ENCODE measurements at places on chromosomes 6 and 20. TPM values are rescaled to one million over a fixed set of nuclear protein-coding genes. Genes with fewer than 3 reads are reported as not detected.

The TSBP1 gene
- polyA plus RNA-seq = not detected

The RAET1G gene
- 0.32 TPM for polyA plus RNA-seq

The USP49 gene
- polyA plus RNA-seq = 2.0 TPM

The LPA gene
- polyA plus RNA-seq = not detected

The TRIM40 gene
- polyA plus RNA-seq = not detected

The CHD6 gene
- 3.0 TPM for polyA plus RNA-seq

The SCRT2 gene
- polyA plus RNA-seq = not detected

The ANKRD66 gene
- polyA plus RNA-seq = not detected

DNA sequence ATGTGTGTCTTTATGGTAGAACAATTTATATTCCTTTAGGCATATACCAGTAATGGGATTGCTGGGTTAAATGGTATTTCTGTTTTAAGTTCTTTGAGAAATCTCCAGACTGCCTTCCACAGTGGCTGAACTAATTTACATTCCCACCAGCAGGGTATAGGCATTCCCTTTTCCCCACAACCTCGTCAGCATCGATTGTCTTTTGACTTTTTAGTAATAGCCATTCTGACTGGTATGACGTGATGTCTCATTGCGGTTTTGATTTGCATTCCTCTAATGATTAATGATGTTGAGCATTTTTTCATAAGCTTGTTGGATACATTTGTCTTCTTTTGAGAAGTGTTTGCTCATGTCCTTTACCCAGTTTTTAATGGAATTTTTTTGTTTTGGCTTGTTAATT lies 5.3 kb upstream of the TASP1 start:
- no peak for DNase-seq
- no peak overlapping the region for H3K4me3 ChIP-seq
- no peak overlapping the region for H3K27ac ChIP-seq

DNA sequence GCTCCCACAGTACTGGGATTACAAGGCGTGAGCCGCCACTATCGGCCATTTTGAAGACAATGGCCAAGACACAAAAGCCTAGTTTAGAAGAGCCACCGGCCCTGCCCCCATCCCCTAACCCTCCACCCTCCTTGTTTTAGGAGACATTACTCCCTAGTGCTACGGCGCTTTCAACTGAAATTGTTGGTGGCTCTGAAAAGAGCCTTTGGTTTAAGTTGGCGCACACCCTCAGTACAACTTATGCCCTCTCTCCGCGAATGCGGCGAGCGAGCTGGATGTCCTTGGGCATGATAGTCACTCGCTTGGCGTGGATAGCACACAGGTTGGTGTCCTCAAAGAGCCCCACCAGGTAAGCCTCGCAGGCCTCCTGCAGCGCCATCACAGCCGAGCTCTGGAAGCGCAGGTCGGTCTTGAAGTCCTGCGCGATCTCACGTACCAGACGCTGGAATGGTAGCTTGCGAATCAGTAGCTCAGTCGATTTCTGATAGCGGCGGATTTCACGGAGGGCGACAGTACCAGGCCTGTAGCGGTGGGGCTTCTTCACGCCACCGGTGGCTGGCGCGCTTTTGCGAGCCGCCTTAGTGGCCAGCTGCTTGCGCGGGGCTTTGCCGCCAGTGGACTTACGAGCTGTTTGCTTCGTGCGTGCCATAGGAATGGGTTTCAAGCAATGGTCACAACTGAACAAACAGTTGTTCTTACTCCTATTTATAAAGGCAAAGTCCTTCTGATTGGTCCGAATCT lies 114.9 kb upstream of the BTN3A2 start:
- H3K27me3 ChIP-seq = peaks cover 79% of the 10 kb centered on the region
- DNase-seq = peak; percentile 39
- H3K36me3 ChIP-seq = no peaks in the 10 kb centered on the region
- H3K4me3 ChIP-seq = peak overlapping the region; percentile 35

- no peaks in the 10 kb centered on the region for H3K4me1 ChIP-seq
- no peaks in the 10 kb centered on the region for H3K36me3 ChIP-seq
- no peaks in the 10 kb centered on the region for H3K27me3 ChIP-seq
- no peak overlapping the region for H3K27ac ChIP-seq
- DNase-seq = no peak
Measured at GRCh38 chr6:127299522-127300240, 33.0 kb downstream of the RNF146 start.

- no peaks in the 10 kb centered on the region for H3K27me3 ChIP-seq
- H3K4me1 ChIP-seq = no peaks in the 10 kb centered on the region
- H3K36me3 ChIP-seq = no peaks in the 10 kb centered on the region
- H3K27ac ChIP-seq = no peak overlapping the region
- H3K4me3 ChIP-seq = no peak overlapping the region
Measured at GRCh38 chr6:113813142-113813541, 44.0 kb upstream of the MARCKS start.

DNA sequence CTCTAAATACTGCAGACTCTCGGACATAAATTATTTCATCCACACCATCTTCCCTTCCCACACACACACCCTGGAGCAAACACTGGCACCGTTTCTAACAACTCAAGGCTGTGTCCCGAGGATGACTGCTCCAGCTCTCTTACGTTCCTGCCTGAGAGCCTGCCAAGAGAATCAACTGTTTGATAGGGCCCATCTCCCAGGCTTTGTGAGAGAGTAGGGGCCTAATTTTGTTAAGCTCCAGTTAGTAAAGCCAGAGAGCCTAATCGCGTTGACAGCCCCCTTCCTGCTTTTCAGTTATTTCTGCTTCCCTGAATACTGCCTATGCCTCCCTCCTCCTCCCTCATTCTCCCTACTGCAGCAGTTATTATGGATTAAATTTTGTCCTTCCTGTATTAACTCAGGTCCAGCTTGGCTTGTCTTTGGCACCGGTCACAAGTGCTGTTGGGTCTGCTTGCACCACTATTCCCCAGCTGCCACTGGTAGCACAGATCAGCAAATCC lies 118.1 kb upstream of the TMEM181 start:
- H3K4me1 ChIP-seq = peaks cover 6% of the 10 kb centered on the region
- peak; percentile 55 for DNase-seq
- H3K4me3 ChIP-seq = no peak overlapping the region
- peak overlapping the region; percentile 5 for H3K27ac ChIP-seq

DNA sequence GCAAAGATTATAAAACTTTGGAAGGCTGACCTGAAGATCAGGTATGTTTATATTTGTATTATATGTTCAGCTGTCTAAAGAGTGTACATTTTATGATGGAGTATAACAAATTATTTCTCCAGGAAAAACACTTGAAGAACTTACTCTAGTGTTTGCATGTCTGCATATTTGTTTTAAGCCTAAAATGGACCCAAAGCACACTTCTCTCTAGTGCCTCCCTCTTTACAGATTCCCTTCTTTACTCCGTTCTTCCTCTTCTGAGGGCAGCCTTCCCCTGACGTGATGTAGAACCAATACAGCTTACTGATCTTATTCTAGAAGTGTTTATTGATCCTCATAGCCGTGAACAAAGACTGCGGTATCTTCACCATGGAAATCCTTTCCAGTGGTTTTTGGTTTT lies 13.9 kb downstream of the SUMO4 start:
- DNase-seq = no peak
- H3K27me3 ChIP-seq = no peaks in the 10 kb centered on the region
- peaks cover 36% of the 10 kb centered on the region for H3K36me3 ChIP-seq
- no peak overlapping the region for H3K27ac ChIP-seq

GRCh38 chr20:36317675-36318074 lies 11.5 kb downstream of the DLGAP4 start:
- H3K27ac ChIP-seq = no peak overlapping the region
- no peak overlapping the region for H3K4me3 ChIP-seq
- no peak for DNase-seq
- no peaks in the 10 kb centered on the region for H3K36me3 ChIP-seq
- no peaks in the 10 kb centered on the region for H3K27me3 ChIP-seq
- H3K4me1 ChIP-seq = no peaks in the 10 kb centered on the region

DNA sequence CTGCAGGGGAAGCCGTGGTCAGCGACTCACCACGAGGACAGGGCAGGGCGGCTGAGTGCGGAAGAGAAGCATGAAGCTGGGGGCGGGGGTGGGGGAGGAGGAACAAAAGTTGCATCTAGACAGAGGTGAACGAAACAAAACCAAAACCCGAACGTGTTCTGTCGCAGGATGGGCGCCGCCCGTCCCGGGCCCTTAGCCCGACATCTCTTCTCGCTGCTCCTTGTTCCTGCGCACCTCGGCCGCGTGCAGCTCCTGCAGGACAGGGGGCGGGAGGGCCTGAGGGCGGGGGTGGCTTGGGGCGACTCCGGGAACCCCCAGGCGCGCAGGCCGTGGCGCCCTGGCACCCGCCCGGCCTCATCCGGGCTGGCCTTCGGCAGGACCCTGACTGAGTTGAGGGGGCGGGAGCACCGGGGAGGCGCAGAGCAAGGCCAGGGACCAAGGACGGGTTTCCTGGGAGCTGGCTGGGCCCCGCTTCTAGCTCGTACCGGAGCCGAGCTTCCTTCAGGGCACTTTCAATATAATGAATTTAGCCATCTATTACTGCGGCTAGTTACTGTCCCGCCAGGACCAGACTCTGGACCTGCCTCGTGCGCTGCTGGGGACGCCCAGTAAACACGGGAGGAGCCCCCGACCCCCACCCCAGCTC lies 12.0 kb downstream of the STMN3 start:
- H3K27ac ChIP-seq = peak overlapping the region; percentile 98
- no peaks in the 10 kb centered on the region for H3K36me3 ChIP-seq
- H3K27me3 ChIP-seq = no peaks in the 10 kb centered on the region
- peaks cover 13% of the 10 kb centered on the region for H3K4me1 ChIP-seq
- peak overlapping the region; percentile 62 for H3K4me3 ChIP-seq

GRCh38 chr6:48177786-48178185 lies 66.8 kb upstream of the PTCHD4 start:
- H3K27me3 ChIP-seq = no peaks in the 10 kb centered on the region
- no peak overlapping the region for H3K4me3 ChIP-seq
- H3K27ac ChIP-seq = no peak overlapping the region
- no peak for DNase-seq
- no peaks in the 10 kb centered on the region for H3K4me1 ChIP-seq
- no peaks in the 10 kb centered on the region for H3K36me3 ChIP-seq

DNA sequence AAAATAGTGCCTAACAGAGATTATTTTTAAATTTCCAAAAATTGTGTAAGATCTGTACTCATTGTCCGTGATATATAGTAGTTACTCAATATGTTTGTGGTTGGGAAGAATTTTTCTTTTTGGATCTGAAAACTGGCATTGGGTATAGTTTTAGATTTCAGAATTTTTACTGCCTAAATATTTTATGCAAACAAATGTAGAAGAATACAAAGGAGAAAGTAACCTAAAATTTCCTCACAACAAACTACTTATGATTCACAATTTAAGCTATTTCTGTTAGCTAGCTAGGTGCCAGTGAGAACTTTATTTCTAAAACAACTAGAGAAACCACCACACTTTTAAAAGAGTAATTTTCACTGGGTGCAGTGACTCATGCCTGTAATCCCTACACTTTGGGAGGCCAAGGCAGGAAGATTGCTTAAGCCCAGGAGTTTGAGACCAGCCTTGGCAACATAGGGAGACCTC lies 38.8 kb downstream of the SESN1 start:
- no peak overlapping the region for H3K4me3 ChIP-seq
- H3K4me1 ChIP-seq = peaks cover 77% of the 10 kb centered on the region
- H3K36me3 ChIP-seq = no peaks in the 10 kb centered on the region

GRCh38 chr6:42786525-42786985 lies 4.7 kb downstream of the BICRAL start:
- peaks cover 46% of the 10 kb centered on the region for H3K4me1 ChIP-seq
- no peaks in the 10 kb centered on the region for H3K36me3 ChIP-seq
- peak overlapping the region; percentile 100 for H3K27ac ChIP-seq
- DNase-seq = no peak
- no peaks in the 10 kb centered on the region for H3K27me3 ChIP-seq
